ENCODE measurements at places on chromosomes 7 and 10. TPM values are rescaled to one million over a fixed set of nuclear protein-coding genes. Genes with fewer than 3 reads are reported as not detected.

CACNA2D1 gene
- total RNA-seq = 10.2 TPM

DNA sequence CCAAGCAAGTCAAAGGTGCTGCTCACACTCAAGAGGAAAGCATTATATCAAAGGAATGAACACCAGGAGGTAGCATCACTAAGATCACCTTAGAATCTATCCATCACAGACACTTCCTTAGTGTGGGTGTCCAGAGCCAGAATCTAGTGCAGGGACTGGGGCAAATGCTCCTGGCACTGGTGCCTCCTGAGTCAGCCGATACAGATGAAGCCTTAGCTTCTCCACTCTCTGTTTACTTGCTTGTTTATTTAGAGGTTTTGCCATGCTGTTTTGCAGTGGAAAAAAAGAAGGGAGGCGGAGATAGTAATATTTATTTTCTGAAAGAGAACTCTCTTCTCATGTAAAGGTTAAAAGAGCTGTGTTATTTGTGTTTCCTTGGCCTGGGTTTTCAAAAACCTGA, 303.1 kb downstream of the WDR11 start:
- DNase-seq = no peak

DNA sequence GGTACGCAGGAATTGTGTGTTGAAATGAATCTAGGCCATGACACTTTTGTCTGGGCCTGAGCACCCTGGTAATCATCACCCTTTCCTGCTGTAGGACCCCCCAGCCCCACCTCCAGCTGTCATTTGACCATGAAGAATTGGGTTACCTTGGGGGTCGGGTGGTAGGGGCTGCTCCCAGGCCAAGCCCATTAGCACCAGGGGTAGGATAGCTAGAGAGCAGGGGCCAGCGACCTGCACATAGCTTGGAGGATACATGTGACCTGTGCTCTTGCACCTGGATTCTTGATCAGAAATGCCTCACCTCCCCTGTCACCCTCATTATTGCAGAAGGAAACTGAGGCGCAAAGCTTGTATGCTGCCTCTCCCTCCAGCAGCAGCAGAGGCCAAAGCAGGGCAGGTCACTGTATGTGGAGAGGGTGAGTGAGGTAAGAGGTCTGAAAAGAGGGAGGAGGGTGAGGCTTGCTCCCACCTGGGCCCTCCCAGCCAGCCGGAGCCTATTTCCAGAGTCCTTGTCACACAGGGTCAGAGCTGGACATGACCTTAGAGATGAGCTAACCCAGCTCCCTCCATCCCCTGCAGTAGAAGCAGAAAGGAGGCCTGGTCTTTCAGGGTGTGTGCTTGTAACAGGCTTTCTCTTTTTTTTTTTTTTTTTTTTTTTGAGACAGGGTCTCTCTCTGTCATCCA, 35.3 kb upstream of the ANKRD2 start:
- DNase-seq = no peak

GPRIN2 gene
- total RNA-seq = not detected

GRCh38 chr10:3206511-3207157, 34.1 kb upstream of the PITRM1 start:
- no peak for DNase-seq

- DNase-seq = no peak
Measured at GRCh38 chr7:73974101-73974947, 53.6 kb upstream of the ELN start.

DNA sequence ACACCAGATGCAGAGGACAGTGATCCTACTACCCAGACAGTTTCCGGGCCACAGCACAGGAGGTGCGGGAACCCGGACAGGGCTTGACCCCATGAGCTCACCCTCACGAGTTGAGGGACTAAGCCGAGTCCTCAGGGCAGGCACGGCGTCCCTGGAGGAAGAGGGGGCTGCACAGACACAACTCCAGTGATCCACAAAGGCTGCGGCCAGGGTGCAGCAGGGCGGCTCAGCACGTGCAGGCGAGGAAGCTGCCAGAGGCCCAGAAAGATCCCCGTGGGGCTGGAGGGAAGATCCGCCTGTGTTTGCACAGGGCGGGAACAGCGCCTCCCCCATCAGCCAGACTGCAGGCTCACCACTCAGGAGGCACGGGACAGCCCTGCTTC, 45.9 kb upstream of the TMEM72 start:
- no peak for DNase-seq
